ENCODE measurements at places on chromosomes 2 and 18.
A peak's percentile ranks its signal among the peaks of the same experiment; 100 is the strongest.

- no peak for DNase-seq
Observed at GRCh38 chr2:138000796-138001195, 36.5 kb downstream of the HNMT start.

GRCh38 chr2:19178175-19178574 is 180.2 kb downstream of the OSR1 start:
- DNase-seq = no peak

- no peak for DNase-seq
Observed at GRCh38 chr18:59055345-59056032, 84.2 kb upstream of the SEC11C start.

- DNase-seq = no peak
Observed at GRCh38 chr2:168139852-168140251, 107.5 kb downstream of the STK39 start.

DNA sequence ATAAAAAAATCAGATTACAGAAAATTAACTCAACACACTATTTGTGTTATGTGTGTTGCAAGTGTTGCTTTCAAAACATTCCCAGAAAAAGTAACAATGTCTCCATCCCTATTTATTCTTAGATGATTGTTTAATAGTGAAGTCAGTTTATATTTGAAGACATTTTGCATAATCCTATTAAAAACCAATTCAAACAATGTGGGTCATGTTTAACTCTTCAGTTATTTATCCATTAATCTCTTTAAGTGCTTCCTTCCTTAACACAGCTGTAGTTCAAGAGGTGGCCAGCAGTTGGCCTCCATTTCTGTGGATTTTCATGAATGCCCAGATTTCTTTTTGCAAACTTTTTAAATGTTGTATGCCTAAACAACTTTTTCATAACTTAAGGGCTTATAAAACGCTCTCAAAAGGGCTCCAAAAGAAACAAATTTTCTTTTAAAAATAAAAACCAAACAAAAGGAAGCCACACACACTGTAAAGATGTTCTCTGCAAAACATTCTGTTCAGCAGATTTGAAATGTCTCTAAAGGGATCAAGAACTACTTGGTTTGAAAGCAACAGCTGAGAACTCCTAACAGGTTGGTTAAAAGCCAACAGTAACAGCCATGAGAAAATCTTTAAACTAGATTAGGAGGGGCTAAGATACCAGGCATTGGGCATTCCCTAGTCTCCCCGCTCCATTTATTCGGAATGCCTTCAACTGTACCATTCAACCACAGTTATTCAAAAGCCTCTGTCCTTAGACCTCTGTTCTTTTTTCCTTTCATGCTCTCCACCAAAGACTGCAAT is 71.5 kb downstream of the THADA start:
- DNase-seq = no peak

DNA sequence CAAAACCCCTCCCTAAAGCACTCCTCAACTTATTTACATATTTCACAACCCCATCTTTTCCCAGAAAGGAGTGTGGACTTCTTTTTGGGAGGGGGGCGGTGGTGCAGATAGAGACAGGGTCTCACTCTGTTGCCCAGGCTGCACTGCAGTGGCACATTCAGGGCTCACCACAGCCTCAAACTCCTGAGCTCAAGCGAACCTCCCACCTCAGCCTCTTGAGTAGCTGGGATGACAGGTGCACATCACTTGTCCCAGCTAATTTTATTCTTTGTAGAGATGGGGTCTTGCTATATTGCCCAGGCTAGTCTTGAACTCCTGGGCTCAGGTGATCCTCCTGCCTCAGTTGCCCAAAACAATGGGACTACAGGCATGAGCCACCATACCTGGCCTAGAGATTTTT is 44.1 kb downstream of the ADCY3 start:
- no peak for DNase-seq

DNA sequence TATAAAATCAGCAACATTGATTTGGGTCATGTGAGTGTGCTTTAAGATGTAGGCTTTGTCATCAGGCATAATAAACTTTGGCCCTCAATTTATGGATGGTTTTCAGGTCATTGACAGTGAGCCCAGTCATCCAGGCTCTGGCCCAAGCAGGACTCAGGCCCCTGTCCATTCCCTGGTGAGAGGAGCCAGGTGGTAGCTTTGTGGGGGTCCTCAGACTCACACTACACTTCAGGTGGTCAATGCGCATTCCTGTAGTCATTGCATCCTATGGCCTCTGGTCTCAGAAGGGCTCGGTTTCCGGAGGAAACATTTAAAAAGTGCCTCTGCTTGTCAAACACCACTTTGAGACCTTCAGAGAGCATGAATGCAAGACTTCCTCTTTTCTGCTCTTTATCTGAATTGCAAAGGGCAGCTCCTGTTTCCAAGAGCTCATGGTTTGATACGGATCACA is 20.2 kb downstream of the LGALSL start:
- no peak for DNase-seq

GRCh38 chr2:240204431-240205276 is 64.2 kb upstream of the OTOS start:
- DNase-seq = no peak

- DNase-seq = no peak
Observed at GRCh38 chr2:74984947-74985637, 26.6 kb downstream of the POLE4 start.

GRCh38 chr18:2597639-2598038 is 26.3 kb downstream of the NDC80 start:
- no peak for DNase-seq

DNA sequence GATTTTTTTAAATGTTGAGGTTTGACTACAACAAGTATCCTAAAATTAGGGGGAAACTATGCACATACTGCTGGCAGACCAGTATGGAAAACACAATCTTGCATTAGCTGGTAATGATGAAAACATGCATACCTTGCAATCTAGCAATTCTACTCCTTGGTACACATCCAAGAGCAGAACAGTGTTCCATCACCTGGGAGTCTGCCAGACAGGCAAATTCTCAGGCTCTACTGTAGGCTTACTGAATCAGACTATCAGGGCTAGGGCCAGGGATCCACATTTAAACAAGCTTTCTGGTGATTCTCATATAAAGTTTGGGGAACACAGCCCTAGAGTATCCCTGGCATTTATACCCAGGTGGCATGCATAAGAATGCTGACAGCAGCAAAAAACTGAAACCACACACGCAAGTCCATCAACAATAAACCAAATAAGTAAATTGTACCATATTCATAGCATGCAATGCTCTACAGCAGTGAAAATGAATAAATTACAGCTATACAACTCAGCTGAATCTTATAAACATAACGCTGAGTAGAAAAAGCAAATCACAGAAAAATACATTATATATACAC is 13.6 kb downstream of the CDH2 start:
- no peak for DNase-seq

- no peak for DNase-seq
Observed at GRCh38 chr18:47883771-47884413, 46.6 kb downstream of the SMAD2 start.

- DNase-seq = no peak
Observed at GRCh38 chr2:205731583-205731981, 49.3 kb downstream of the NRP2 start.

GRCh38 chr18:50819027-50819727 is 639 bp downstream of the MRO start:
- DNase-seq = no peak

- peak; percentile 76 for DNase-seq
Observed at GRCh38 chr18:77065221-77065981, 67.2 kb downstream of the MBP start.

- no peak for DNase-seq
Observed at GRCh38 chr2:1420746-1421480, 7.7 kb downstream of the TPO start.

- DNase-seq = no peak
Observed at GRCh38 chr2:203669820-203670219, 36.6 kb upstream of the CD28 start.

- DNase-seq = no peak
Observed at GRCh38 chr2:186721956-186722355, 28.1 kb downstream of the FAM171B start.

GRCh38 chr18:66344227-66344626 is 259.7 kb downstream of the CDH19 start:
- DNase-seq = no peak

- DNase-seq = peak; percentile 14
Observed at GRCh38 chr2:26477126-26477910, 606 bp downstream of the OTOF start.

DNA sequence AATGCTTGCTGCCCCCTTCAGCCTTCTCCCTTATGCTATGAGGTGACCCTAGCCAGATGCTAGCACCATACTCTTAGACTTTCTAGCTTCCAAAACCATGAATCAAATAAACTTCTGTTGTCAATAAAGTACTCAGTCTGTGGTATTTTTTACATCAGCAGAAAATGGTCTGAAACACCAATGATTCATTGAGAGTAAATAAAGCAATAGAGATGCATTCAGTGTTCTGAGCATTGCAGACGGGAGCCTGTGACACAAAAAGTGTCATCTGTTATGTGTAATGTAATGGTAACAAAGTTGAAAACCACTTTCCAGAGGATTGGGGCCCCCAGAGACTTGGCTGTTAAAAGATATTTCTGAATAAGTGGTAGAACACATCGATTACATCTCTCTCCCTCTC is 758.0 kb upstream of the NRXN1 start:
- DNase-seq = no peak

DNA sequence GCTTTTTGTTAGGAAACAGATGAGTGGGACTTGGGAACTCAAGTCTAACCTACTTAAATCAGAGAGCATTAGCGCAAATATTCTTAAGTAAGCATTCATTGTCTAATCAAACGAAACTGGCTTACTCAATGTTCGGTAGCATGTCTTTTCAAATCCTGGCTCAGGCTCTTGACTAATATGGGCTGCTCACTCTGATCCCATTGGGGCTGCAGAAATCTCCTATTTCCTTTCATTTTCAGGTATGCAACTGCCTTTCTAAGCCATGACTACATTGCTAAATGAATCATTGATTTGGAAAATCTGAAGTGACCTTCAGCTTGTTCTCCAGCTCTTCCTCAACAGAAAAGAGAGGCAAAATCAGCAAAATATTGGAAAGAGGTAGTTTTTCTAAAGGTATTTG is 2084.4 kb upstream of the PIK3C3 start:
- no peak for DNase-seq

- no peak for DNase-seq
Observed at GRCh38 chr2:237563816-237564215, 2.6 kb upstream of the PRLH start.

GRCh38 chr2:195535911-195536522 is 121.0 kb upstream of the SLC39A10 start:
- DNase-seq = no peak

DNA sequence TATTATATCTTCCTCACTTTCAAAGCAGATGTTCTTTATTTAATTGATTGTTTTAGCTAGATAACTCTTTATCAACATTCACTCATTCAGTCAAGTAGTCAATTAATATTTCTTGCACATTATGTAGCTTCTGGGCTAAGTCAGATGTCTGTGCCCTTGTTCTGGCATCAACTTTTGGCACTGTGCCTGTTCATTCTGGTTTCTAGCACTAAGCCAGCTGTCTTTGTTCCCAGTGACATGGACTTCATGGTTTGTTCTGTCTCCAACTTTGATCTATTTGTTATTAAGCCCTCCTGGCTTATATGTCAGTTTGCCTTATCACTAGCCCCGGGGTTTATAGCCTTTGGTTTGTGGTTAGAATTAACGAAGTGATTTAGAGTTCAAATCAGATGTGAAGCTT is 247.9 kb upstream of the SYT4 start:
- no peak for DNase-seq

- peak; percentile 25 for DNase-seq
Observed at GRCh38 chr18:903701-904100, 970 bp upstream of the ADCYAP1 start.

GRCh38 chr18:46060359-46060841 is 11.7 kb downstream of the PSTPIP2 start:
- no peak for DNase-seq

DNA sequence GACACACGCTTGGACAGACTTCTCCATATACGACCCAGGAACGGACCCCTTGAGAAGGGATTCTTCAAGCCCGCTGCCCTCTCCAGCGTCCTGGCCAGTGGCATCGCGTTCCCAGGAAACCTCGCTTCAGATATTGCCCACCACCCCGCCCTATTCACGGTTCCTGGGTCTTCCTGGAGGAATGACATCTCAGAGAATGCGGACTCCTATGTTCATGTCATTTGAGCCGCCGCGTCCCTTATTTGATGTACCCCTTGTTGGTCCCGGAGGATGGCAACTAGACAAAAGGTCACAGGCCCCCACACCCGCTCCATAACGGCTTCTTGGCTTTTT is 588 bp upstream of the CCDC93 start:
- DNase-seq = no peak

DNA sequence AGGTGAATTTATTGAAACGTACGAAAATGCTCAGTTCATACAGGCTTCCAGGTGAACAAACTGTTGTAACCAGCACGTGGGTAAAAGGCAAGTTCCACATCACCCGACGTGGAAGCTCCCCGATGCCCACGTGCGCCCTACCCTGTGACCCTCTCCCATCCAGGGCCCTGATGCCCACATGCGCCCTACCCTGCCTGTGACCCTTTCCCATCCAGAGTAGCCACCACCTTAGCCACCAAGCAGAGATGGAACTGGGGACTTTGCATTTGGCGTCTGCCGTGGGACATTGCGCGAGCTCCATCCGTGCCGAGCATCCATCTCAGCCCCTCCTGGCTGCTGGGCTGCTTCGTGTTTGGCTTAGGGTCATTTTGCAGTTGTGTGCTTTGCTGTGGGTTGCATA is 37.5 kb downstream of the ANO7 start:
- no peak for DNase-seq

GRCh38 chr2:101442042-101442666 is 32.8 kb downstream of the RFX8 start:
- DNase-seq = peak; percentile 62

DNA sequence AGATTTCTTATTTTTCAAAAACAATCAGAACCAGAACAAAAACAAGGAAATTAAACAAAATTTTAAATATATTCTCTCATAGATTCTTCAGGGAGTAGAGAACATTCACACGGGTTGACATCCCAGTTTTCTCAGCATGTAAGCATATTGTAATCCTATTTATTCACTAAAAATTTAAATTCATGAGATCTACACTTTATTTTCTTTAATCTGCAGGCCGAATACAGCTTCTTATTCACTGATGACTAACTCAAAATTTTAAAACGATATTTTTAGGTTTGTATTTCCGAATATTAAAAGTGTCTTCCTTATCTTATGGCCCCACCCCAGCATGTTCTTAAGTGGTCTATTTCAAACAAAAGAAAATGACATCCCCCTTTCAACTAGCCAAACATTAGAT is 262.4 kb downstream of the MEIS1 start:
- no peak for DNase-seq

All from dermis microvascular lymphatic vessel endothelial cell (primary cell).